NCI-H460 (cell line): ENCODE measurements at places on chromosomes 3 and 15. TPM values are rescaled to one million over a fixed set of nuclear protein-coding genes. Genes with fewer than 3 reads are reported as not detected.

Gene TMEM108
- total RNA-seq: not detected in 2 replicates

Gene DISP2
- total RNA-seq: 0.12 and 1.0 TPM in 2 replicates

Gene TRPM1
- total RNA-seq: not detected in 2 replicates

Gene ZPLD1
- total RNA-seq: not detected in 2 replicates

Gene ETFA
- total RNA-seq: 218 and 220 TPM in 2 replicates

Gene EPHB3
- total RNA-seq: not detected in 2 replicates

Gene ZNF385D
- 0.02 TPM in 1 of 2 replicates, not detected in the other for total RNA-seq

Gene GJD2
- not detected in 2 replicates for total RNA-seq

Gene RTP1
- not detected in 2 replicates for total RNA-seq
